ENCODE measurements at places on chromosomes 1 and 21. TPM values are rescaled to one million over a fixed set of nuclear protein-coding genes. Genes with fewer than 3 reads are reported as not detected.

SLC45A1 gene
- 0.48 TPM for total RNA-seq

RHEX gene
- total RNA-seq = not detected

CYP4A11 gene
- total RNA-seq = not detected

DPH2 gene
- total RNA-seq = 79.7 TPM

DMBX1 gene
- not detected for total RNA-seq

STUM gene
- not detected for total RNA-seq

RAB25 gene
- total RNA-seq = 0.46 TPM
